Stimulated activated CD4-positive, alpha-beta T cell treated with anti-CD3 and anti-CD28 coated beads, Interleukin-1b, Interleukin-23, amount 100 ng/mL, for 24 hours (primary cell): ENCODE measurements at places on chromosomes 4 and X.

- DNase-seq: no peak
Observed at GRCh38 chrX:140817943-140818342, 108.4 kb downstream of the LINC00632 start.

DNA sequence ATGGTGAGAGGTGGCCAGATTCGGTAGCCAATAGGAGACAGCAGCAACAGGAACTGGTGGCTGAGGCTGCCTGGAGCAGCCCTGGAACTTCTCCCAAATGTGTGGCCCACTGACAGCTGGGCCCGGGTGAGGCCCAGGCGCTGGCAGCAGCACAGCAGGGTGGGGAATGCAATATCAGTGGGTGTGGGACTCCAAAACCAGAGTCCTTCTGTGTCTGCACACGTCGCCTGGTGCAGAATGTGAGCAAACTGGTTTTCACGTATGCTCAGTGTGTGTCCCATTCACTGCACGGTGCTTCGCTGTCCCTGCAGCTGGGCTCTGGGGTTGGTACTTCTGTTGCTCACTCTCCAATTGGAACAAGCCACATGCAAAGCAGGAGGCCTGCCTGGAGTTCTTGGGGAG, 14.4 kb upstream of the CENPU start:
- no peak for DNase-seq

DNA sequence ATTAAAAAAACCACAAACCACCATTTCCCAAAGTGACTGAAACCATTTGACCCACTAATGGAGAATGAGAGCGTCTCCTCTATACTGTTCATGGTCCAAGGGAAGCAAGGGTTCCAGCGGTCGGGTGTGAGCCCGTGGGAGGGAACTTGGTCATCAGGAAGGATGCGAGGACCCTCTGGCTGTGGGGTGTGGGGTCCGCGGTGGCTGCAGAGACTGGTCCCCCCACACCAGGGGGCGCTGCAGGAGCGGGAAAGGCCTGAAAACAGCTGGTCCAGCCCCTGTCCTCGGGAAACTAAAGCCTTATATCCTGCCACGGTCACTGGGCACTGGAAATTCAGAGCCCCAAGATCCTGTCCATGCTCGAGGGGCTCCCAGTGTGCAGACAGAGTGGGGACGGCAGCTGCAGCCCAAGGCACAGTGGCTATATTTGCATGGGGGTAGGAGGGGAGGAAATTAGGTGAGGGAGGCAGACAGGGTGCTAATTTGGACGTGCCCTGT, 4.3 kb downstream of the BLOC1S4 start:
- DNase-seq: peak; percentile 72

DNA sequence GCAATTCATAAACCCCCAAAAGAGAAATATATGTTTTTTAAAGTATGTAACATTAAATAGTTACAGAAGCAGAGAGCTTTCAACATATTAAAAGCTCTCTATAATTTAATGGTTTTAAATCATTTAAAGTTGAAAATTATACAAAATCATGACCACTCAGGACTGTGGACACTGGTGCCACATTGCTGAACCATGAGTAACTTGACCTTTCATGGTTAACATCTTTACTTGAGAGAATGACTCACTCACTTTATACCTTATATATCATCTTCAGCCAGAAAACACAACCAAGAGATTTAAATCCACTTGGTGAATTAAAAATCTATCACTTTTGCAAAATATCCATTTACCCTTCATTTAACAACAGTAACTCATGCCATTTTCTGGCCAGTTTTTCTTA, 584.3 kb upstream of the SMIM31 start:
- no peak for DNase-seq

DNA sequence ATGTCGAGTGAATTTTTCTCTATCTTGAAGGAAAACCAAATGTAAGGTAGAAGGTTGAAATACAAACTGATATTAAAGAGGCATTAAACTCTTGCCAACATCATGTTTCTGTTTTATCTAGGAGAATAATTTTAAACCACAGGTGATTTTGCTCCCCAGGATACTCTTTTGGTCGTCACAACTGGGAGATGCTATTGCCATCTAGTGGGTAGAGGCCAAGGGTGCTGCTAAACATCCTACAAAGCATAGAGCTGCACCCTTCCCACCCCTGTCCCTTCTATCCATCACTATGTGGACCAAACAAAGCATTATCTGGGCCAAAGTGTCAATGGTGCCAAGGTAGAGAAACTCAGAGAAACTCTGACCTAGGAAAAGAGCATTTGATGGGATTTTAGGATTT, 154.6 kb upstream of the MAGEB2 start:
- no peak for DNase-seq

- no peak for DNase-seq
Observed at GRCh38 chrX:145910017-145910416, 92.4 kb downstream of the SLITRK2 start.

- DNase-seq: peak; percentile 78
Observed at GRCh38 chr4:56544573-56545131, 39.1 kb downstream of the ARL9 start.

DNA sequence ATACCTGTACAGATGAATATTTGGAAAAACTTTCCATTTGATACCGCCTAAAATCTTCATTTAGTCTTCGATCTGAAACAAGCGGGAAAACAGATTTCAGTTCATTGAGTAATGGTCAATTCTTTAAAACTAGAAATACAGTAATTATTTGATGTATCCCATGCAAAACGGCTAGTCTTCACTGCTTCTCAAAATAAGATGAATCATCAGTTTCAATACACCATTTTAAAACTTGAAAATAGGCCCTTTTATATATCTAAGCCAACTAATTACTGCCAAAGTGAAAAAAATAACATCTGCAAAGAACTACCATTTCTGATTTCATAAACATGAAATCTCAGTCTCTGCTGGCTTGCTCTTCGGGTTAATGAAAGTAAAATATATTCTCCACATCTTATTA, 11.0 kb downstream of the SCLT1 start:
- no peak for DNase-seq
